ENCODE measurements at places on chromosomes 5 and 9.

GRCh38 chr9:132849185-132849706 is 28.8 kb downstream of the AK8 start:
- DNase-seq: no peak

- no peak for DNase-seq
These were observed 341.0 kb downstream of the PRR16 start for GRCh38 chr5:120805131-120805530.

- no peak for DNase-seq
These were observed 148.4 kb downstream of the SIL1 start for GRCh38 chr5:139049780-139050179.

DNA sequence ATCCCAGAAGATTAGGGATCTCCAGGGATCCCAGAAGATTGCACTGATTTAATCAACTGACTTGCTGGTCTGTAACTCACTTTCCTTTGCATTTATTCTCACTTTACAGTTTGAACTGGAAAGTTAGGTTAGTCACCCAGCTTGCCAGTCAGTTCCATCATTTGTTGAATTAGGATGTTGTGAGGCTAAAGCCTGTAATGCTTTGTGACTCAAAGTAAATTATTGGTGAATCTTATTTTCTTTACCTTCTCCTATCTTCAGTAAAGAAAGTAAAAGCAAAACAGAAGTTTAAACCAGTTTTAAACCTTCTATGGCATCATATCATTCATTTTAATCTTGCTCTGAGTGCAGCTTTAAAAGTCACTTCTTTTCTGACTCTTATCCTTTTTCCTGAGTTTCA is 85.8 kb downstream of the SLC44A1 start:
- no peak for DNase-seq

DNA sequence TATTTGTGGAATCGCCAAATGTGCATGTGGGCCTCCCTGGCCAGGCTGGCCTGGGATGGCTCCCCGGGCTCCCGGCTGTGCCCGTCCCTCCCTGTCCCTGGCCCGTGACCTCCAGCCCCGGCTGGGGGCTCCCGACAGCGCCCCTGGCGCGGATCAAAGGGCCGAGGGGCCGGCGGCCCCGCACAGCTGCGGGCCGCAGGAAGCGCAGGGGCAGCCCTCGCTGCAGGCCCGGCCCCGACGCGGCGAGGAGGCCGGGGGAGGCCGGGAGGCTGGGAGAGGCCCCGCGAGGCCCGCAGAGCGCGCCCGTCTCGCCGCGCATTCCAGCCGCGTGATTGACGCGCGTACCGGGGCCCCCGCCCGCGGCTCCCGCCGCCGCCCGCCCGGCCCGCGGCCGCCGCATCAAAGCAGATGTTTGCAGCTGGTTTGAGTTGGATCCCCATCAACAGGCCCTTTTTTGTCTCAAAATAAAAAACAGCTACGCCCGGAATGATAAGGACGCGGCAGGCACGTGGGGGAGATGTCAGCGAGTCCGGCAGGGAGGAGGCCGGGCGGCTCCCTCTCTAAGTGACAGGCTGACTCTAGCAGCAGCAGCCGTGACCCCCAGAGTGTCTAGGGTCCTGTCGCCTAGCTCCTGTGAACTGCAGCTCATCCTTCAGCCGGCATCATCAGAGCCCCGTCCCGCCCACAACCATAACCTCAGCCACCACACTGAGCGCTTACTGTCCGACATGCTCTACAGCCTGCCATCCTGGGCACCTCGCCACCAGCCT is 69.4 kb downstream of the LMX1B start:
- DNase-seq: no peak

- DNase-seq: no peak
These were observed 150.3 kb downstream of the NR2F1-AS1 start for GRCh38 chr5:93430673-93431199.

GRCh38 chr9:99852617-99853016 is 30.9 kb downstream of the NR4A3 start:
- DNase-seq: no peak

GRCh38 chr9:132012704-132013357 is 66.8 kb downstream of the MED27 start:
- no peak for DNase-seq

- no peak for DNase-seq
These were observed 83.5 kb upstream of the RUSC2 start for GRCh38 chr9:35406183-35406959.

DNA sequence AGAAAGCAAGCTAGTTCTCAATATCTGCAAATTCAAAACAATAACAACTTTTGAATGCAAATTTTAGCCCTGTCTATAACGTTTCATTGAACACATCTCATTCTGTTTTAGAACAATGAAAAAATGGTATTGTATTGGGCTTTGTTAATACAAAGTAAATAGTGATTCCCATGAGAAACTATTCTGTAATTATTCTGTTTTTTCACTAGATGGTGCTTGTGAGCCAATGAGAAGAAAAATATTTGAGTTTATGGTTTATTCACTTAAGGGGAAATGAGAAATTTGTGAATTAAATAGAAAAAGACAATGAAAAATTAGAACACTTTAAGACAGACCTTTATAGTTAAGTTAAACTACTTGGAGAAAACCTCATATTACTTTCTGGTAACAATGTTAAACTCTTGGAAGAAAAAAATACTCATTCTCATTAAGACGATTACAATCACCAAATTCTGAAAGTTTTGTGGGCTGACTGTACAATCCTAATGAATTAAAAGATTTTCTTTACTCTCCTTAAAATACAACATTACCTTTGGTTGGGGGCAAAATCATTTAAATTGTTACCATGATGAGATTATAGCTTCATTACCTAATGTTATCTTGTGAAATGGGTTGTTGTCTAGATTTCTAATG is 127.0 kb downstream of the NNT start:
- DNase-seq: no peak
